ENCODE measurements at places on chromosomes 13 and 19.

DNA sequence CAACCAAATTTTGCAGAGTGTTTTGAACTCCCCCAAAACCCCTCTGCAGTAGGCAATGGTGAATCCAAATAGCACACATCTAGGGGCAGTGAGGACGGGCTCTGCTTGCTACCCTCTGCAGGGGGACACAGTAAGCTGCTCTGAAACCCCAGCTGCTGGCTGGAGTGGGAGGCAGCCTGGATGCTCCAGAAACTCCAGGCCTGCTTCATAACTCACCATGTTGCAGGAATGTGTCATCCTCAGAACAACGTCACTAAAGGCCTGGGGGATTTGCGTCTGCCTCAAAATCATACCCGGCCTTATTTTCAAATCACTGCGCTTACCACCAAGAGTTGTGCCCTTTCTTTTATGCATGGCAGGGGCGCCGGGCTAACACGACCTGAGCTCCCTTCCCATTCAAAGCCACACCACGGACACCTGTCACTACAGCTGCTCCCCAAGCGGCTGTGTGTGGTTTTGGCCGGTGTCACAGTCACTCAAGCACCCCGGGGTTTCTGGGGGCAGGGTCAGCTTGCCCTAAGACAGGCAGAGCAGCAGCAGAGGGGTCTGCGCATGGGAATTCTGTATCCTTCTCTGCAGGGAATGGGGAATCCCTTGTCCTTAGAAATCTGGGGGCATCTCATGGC is 93.9 kb downstream of the TSHZ3 start:
- DNase-seq = no peak

DNA sequence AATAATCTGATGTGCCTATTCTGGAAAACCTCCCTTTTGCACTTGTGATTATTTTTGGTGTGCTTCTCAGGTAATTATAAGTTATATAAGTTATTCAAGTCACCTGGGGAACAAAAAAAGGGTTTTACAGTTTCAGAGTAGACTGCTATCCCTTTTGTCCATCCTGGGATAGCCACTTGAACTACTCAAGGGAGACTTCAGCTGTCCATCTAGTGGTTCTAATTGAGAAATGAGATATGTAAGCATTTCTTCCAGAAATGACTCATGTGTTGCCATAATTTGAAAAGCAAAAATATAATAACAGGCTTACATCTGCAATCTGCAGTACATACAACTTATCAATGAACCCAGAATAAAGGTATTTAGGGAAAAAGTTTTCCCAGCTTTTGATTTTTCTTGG is 20.4 kb downstream of the UBL3 start:
- no peak for DNase-seq

- DNase-seq = no peak
Measured at GRCh38 chr19:8697671-8698432, 743 bp downstream of the ACTL9 start.

- no peak for DNase-seq
Measured at GRCh38 chr13:72852207-72852606, 70.3 kb downstream of the PIBF1 start.

- DNase-seq = no peak
Measured at GRCh38 chr13:61852116-61852619, 436.5 kb upstream of the PCDH20 start.

- DNase-seq = no peak
Measured at GRCh38 chr13:93496985-93497673, 270.5 kb downstream of the GPC6 start.

DNA sequence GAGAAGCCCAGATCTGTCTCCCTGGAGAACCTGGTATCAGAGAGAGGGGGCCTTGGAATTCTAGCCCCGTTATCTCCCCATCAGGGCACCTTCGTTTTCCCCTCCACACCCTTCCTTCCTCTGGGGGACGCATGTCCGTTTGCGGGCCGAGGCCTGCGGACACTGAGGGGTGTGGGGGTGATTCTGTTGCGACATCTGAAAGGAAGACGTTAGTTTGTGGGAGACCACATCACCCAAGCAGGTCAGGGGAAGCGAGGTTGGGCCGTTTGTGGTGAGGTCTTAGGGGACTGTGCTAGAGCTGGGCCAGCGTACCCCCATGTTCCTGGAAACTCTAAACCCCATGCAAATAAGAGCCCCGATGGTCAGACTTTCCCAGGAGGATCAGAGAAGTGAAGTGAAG is 3.7 kb upstream of the HSH2D start:
- DNase-seq = no peak

GRCh38 chr13:112964971-112965492 is 4.0 kb upstream of the MCF2L start:
- DNase-seq = no peak

Measured in stimulated activated CD8-positive, alpha-beta memory T cell treated with anti-CD3 and anti-CD28 coated beads, Interleukin-7, amount 100 ng/mL, for 24 hours (primary cell).